Inflammatory macrophage (primary cell): ENCODE measurements at places on chromosomes 3 and 15.

GRCh38 chr3:136805795-136806194, 13.1 kb upstream of the SLC35G2 start:
- DNase-seq, result no peak

- no peak for DNase-seq
Measured at GRCh38 chr3:30495172-30496065, 111.0 kb upstream of the TGFBR2 start.

- DNase-seq, result peak; percentile 12
Measured at GRCh38 chr15:25508369-25509002, 69.7 kb upstream of the UBE3A start.

DNA sequence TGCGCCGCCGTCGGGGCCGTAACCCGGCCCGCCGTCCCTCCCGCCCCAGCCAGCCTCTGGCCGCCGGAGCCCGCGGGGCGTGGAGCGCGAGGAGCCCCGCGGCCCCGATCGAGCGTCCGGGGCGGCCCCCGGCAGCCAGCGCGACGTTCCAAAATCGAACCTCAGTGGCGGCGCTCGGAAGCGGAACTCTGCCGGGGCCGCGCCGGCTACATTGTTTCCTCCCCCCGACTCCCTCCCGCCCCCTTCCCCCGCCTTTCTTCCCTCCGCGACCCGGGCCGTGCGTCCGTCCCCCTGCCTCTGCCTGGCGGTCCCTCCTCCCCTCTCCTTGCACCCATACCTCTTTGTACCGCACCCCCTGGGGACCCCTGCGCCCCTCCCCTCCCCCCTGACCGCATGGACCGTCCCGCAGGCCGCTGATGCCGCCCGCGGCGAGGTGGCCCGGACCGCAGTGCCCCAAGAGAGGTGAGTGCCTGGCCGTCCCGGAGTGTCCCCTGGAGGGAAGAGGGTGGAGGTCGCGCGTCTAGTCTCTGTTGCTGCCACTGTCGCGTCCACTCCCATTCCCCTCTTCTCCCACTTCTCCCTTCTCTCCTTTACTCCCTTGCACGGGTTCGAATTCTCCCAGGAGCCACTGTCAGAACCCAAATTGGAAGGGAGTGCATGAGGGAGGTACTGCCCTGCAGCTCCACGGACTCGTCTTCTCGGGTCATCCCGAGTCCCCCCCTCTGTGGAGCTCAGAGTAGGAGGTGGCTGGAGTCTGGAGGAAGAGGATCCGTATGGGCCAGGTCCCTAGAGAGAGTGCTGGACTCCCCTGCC, 585 bp downstream of the CSK start:
- peak; percentile 62 for DNase-seq

GRCh38 chr15:39976291-39977274, 42.7 kb downstream of the EIF2AK4 start:
- DNase-seq, result no peak

- no peak for DNase-seq
Measured at GRCh38 chr3:150147776-150148175, 177.1 kb upstream of the PFN2 start.

DNA sequence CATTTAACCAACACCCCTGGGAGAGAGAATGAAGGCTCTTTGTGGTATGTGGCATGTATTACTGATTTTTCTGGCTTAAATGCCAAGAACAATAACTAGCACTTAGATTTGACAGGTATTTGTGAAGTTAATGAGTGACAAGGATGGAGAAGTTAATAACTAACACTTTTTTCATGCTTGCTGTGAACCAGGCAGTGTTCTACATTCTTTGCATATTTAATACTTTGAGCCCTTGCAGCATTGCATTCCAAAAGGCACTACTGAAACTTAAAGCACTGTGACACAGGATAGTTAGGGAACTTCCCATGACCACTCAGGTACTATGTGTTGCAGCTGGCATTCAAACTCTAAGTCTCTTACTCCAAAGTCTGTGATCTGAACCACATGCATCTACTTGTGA, 650.6 kb downstream of the ZPLD1 start:
- DNase-seq, result no peak

GRCh38 chr3:193662757-193663322, 69.8 kb downstream of the OPA1 start:
- no peak for DNase-seq

DNA sequence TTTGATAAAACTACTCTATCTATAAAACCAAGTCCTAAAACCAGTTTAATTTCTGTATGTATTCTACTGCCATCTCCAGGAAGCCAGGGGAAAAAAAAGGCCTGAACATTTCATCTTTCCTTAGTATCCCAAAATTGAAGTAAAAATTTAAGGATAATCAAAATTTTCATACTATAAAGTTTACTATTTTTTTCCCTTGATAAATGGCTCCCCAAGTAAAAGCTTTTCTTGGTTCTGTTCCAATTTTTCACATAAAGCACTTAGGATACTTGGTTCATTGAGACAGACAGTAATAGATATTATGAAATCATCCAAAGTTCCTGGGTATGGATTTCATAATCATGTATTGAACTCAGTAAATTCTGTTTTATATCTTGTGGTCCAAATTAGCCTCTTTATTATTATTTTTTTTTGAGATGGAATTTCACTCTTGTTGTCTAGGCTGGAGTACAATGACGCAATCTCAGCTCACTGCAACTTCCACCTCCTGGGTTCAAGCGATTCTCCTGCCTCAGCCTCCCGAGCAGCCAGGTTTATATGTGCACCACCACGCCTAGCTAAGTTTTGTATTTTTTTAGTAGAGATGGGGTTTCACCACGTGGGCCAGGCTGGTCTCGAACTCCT, 34.5 kb downstream of the ICE2 start:
- DNase-seq, result peak; percentile 55

DNA sequence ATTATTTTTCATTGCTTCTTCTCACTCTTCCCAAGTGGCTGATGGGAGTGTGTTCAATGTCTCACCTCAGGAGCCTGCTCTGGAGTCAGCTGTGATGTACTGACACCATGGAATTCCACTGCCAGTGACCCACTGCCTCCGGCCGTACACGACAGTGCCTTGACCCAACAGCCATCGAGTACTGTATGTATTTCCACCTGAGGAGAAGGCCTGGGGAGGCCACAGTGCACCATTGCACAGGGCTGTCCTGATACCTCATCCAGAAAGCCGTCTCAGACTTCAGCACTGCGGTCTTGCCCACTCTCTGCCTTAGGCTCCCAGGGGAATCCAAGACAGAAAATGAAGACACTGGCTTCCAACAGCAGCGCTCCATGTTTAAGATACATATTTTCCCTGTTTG, 51.4 kb upstream of the EIF1B start:
- DNase-seq, result no peak

DNA sequence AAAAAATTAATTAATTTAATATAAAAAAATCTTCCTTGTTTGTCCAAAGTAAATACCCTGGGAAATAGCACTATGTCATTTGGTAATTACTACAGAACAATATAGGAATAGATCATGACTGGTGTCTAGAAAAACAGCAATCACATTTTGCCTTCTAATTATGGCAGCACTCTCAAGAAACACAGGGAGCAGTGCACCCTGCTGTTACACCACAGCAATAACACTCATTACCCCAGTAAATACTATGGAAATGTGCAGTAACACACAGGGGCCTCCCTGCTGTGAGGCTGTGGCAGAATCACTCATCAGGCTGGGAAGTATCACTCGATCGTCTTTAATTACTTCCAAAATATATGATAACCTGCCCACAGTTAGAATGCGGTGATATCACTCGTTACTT, 646.0 kb downstream of the TUSC7 start:
- DNase-seq, result peak; percentile 29

GRCh38 chr3:48553886-48554845, 2.4 kb downstream of the PFKFB4 start:
- no peak for DNase-seq

DNA sequence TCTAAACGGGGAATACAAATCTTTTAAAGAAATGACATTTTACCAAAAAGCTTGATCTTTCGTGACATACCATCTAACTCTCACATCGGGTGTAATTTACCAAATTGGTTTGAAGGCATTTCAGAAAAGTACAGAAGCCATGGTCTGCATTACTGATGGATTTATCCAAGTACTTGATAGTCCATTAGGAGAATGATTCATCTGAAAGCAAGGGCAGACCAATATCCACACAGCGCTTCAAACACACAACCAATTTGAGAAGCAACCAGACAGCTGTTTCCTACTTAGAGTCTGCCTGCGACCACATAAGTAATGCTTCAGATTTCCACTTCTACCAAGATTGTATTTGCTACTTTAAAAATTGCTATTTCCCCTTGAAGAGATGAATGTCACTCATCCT, 697.6 kb upstream of the ALCAM start:
- no peak for DNase-seq

GRCh38 chr3:50494126-50494525, 9.3 kb downstream of the CACNA2D2 start:
- peak; percentile 74 for DNase-seq

- no peak for DNase-seq
Measured at GRCh38 chr15:97525809-97526208, 434.7 kb upstream of the ARRDC4 start.
